ENCODE measurements at places on chromosomes 4 and X.

GRCh38 chr4:83139514-83140156 is 25.1 kb upstream of the PLAC8 start:
- peak; percentile 46 for DNase-seq

DNA sequence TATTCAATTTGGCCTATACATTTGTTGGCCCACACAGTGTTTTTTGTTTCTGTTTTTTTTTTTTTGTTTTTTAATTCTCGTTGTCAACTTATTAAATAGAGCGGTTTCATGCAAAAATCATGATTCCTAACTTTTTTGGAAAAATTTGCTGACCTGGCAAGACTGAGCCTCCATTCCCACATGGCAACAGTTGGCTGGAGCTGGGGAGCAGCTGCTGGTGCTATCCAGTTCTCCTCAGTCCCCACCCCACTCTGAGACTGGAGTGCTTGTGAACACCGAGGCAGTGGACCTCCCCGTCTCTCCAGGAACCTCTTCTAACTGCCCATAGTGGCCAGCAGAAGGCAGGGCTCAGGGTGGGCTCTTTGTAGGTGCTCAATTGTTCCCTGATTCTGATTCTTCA is 95.7 kb upstream of the OTUD4 start:
- DNase-seq = no peak

GRCh38 chrX:25807022-25807421 is 331.1 kb upstream of the MAGEB18 start:
- no peak for DNase-seq

DNA sequence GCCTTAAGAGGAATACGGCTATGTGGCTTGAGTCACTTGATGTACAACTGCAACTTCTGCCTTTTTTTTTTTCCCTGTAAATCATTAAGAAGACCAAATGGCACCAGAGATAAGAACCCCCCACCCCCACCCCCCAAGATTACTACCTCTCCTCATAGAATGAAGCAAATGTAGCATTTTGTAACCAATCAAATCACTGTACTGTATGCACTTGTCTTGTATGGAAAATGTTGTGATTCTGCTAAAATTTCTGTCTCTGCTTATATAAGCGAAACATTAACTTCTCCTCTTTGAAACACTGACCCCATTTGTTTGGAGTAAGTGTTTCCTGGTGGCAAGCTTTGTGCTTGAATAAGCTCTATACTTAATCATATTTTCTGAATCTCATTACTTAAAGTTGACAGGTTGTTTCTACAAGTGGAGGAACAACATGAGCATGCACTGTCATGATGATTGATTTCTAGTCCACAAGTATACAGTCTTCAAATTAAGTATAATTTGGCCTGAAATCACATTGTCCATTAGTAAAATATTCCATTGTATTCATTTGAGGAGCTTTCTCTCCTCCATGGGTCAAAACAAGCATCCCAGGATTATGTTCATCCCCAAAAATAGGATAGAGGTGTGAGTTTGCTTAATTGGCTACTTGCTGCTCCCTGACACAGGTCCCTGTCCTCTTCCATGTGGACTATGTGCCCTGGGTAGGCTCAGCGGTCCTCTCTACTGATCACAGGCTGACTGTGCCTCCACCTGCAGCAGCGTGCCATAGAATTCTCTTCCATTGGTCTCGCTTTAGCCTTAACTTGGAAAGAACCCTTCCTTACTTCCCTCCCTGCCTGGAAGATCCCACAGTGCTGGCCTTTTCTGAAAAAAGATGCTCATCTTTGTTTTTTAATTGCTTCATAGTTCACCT is 104.0 kb upstream of the BMP2K start:
- DNase-seq = no peak

- DNase-seq = peak; percentile 26
Observed at GRCh38 chr4:182142176-182143085, 100.8 kb upstream of the TENM3 start.

GRCh38 chrX:13131396-13132137 is 87.1 kb upstream of the FAM9C start:
- DNase-seq = no peak

- DNase-seq = no peak
Observed at GRCh38 chr4:54741202-54741601, 83.4 kb downstream of the KIT start.

All from HT-29 (cell line).